ENCODE measurements at places on chromosomes 3 and 15. TPM values are rescaled to one million over a fixed set of nuclear protein-coding genes. Genes with fewer than 3 reads are reported as not detected.

DNA sequence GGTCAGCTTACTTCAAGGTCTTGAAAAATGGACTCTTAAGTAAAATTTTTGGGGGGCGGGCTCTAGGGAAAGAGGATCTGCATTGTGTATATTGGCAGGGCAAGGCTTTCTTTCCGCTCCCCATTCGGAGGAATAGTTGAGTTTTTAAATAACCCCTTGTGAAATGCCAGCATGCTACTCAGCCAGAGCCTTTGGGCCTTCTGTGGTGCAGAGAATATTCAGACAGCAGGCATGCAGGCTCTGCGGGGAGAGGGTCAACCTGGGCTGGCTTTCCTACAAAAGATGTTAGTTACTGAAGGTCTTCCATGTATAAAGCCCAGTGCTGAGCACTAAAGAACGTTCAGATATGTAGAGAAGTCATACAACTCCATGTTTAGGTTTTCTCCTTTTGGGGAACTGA, 40.6 kb downstream of the ADAMTSL3 start:
- no peaks in the 10 kb centered on the region for H3K4me1 ChIP-seq
- no peaks in the 10 kb centered on the region for H3K36me3 ChIP-seq
- no peak for DNase-seq
- H3K27me3 ChIP-seq = no peaks in the 10 kb centered on the region
- H3K4me3 ChIP-seq = no peak overlapping the region

DNA sequence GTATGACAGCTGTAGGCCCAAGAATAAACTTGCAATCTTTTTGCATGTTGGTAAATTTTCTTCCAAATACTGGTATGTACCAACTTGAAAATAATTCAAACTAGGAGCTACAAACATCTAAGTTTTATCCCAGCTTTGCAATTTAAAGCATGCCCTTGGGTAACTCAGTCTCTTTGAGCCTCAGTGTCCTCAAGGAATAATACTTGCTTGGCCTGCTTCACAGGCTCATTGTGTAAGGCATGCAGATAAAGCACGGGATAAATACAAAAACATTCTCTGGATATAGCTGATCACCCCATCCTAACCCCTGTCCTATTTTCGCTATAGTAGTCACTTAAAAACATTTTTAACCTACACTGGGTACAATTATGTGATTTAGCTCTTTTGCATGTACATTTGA, 9.6 kb upstream of the TMEM44 start:
- H3K4me1 ChIP-seq = peaks cover 22% of the 10 kb centered on the region
- H3K27me3 ChIP-seq = no peaks in the 10 kb centered on the region
- H3K36me3 ChIP-seq = peaks cover 66% of the 10 kb centered on the region
- H3K4me3 ChIP-seq = no peak overlapping the region

GRCh38 chr15:70234256-70234905, 136.7 kb upstream of the TLE3 start:
- no peak overlapping the region for H3K4me3 ChIP-seq
- no peak overlapping the region for H3K27ac ChIP-seq
- DNase-seq = no peak
- peaks cover 3% of the 10 kb centered on the region for H3K36me3 ChIP-seq
- H3K4me1 ChIP-seq = peaks cover 10% of the 10 kb centered on the region

DNA sequence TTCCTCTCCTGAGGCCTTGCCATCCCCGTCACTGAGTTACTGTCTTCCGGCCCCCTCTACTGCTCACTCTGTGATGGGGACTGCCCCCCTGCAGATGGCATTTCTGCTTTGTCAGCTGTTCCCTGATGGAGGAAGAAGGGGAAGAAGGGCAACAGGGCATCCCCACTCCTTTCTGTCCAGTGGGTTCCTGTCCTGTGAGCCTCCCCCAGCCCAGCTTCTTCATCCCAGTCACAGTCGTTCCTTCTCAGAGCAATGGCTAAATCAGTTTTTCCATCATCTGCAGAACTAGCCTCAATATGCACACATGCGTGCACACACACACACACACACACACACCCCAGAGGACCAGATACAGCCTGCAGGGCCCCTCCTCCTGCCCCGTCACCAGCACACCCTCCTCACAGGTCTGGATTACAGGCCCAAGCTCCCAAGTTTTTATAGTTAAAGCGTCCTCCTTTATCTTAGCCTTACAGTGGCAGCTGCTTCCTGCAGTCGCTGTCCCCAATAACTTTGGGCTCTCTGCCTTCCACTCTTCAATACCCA, 21.4 kb downstream of the ALDH1L1 start:
- no peak overlapping the region for H3K27ac ChIP-seq
- H3K36me3 ChIP-seq = no peaks in the 10 kb centered on the region
- no peak for DNase-seq
- peaks cover 2% of the 10 kb centered on the region for H3K27me3 ChIP-seq
- H3K4me3 ChIP-seq = no peak overlapping the region

DNA sequence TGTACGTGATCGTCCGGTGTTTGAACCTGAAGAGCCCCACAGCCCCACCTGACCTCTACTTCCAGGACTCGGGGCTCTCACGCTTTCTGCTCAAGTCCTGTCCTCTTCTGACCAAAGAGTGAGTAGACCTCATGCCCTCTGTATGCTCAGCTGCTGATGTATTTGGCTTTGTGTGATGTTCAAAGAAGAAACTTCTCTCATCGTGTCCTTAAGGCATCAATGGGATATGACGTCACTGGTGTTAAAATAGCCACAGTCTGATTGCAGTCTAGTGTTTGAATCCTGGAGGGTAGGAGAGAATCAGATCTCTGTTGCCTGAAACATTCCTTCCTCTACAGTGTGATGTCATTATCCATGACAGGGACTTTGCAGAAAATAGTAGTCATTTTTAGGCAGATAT, 28.1 kb downstream of the ABHD2 start:
- no peak overlapping the region for H3K27ac ChIP-seq
- no peaks in the 10 kb centered on the region for H3K4me1 ChIP-seq
- no peak overlapping the region for H3K4me3 ChIP-seq
- H3K36me3 ChIP-seq = peaks cover 62% of the 10 kb centered on the region

DNA sequence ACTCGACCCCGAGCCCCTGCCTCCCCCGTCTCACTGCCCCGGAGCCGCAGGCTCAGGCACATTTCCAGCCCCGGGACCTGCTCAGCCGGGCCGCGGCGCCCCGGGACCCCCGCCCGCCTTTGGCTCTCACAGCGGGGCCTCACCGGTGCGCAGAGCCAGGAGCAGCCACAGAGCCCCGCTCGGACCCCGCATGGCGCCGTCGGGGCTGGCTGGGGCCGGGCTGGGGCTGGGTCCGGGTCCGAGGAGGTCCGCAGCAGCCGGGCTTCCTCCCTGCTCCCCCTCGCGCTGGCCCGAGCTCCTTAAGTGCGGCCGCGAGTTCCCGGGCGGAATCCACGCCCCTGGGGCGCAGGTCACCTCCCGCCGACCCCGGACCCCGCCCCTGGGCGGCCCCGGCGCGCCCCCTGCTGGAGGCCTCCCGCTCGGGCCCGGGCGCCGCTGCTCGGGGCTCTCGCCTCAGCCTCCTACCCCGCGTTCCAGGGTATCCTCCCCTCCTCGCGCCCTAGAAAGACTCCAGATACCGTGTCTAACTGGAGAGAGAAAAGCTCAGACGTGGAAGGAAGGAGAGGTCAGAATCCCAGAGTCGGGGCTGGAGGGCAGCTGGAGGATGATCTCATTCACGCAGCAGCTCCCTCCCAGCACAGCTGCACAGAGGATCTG, at the start of gene MELTF:
MELTF (minus strand) TSS at position 307 of the 657 bp plus-strand sequence; CDS start at position 192, 115 bp downstream.
- H3K36me3 ChIP-seq = no peaks in the 10 kb centered on the region
- H3K27me3 ChIP-seq = peaks cover 24% of the 10 kb centered on the region
- H3K4me3 ChIP-seq = peak within 1 kb of the TSS; percentile 82
- H3K4me1 ChIP-seq = peaks cover 23% of the 10 kb centered on the region
- peak within 1 kb of the TSS; percentile 56 for H3K27ac ChIP-seq
- peak; percentile 83 for DNase-seq

GRCh38 chr3:154121701-154122551, 736 bp downstream of the ARHGEF26 start:
- peaks cover 43% of the 10 kb centered on the region for H3K27me3 ChIP-seq
- no peaks in the 10 kb centered on the region for H3K36me3 ChIP-seq
- H3K4me3 ChIP-seq = peak overlapping the region; percentile 77
- H3K27ac ChIP-seq = no peak overlapping the region
- H3K4me1 ChIP-seq = peaks cover 24% of the 10 kb centered on the region

Gene ZNF80
- total RNA-seq = 0.66 TPM

Gene FOXB1
- not detected for total RNA-seq

Gene TMCO5A
- not detected for total RNA-seq

Gene P2RY14
- total RNA-seq = 0.88 TPM
